CD4-positive, alpha-beta T cell treated with Interferon alpha-2 for 1 hour (primary cell): ENCODE measurements at places on chromosomes 7 and 10.

DNA sequence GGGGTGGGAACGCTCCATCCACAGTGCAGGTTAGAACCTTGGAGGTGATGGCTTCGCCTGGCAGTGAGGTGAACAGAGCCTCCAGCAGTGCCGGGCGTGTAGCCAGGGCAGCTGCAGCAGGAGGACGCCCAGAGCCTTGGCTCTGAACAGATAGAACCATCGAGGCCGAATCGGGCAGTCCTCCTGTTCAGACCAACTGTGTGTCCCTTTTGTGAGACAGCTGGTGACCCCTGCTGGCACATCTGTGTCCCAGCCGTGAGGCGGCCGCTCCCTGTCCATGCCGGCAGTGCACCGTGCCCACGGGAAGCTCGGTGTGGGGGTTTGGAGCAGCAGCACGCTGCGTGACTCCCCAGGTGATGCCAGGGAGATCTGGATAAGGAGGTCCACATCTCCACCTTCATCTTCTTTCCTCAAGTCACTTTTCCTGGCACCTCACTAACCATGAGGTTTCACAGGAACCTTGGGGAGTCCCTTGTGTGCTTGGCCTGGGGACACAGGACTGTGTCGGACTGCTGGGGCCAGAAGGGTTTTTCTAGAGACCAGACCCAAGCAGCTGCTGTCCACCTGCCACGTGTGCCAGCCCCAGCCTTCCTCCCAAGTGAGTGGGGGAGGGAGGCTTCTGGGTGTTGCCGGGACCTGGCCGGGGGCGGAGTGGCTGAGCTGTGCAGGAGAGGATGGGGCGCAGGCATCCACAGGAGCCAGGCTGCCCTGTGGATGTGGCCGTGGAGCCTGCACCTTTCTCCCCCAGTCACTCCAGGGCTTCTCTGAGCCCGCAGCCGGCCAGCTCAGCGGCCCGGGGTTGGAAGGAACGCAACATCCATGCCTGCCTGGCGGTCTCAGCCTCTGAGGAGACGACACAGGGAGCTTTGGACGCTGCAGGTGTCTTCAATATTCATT lies 69.4 kb downstream of the DNAJB6 start:
- no peak for DNase-seq

GRCh38 chr10:99123336-99123735 lies 112.3 kb downstream of the HPSE2 start:
- DNase-seq: no peak

DNA sequence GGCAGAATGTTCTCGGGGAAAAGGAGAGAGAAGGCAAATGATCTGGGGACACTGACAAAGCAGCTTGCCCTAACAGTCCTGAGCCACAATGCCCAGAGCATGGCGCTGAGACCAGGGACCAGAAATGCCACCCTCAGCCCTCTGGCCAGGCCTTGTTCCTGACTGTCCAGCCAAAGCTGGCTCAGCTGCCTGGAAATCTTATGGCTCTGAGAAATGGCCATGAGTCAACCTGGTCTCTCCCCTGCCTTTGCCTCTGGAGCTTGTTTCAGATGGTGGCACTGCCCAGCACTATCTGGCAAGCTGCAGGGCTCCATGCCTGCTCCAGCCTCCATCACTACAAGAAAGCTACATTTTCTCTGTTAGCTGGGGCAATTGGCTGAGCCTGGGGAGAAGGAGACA lies 90.5 kb upstream of the PLXNA4 start:
- DNase-seq: no peak

DNA sequence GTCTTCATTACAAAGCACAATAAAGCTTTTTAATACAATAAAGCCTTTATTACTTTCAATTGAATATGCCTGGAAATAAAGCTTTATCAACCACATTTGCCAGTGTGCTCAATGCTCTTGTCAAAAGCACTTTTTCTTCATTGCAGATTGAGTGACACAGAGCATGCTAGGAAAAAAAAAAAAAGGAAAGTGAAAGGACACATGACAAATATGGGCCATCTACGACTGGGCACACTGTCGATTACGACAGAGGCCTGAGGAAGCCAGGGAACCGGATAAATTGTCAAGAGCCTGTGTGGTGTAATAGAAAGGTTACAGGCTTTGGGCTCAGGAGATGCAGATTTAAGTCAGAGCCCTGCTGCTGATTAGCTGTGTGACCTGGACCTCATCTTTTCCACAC lies 84.8 kb upstream of the LRGUK start:
- no peak for DNase-seq

DNA sequence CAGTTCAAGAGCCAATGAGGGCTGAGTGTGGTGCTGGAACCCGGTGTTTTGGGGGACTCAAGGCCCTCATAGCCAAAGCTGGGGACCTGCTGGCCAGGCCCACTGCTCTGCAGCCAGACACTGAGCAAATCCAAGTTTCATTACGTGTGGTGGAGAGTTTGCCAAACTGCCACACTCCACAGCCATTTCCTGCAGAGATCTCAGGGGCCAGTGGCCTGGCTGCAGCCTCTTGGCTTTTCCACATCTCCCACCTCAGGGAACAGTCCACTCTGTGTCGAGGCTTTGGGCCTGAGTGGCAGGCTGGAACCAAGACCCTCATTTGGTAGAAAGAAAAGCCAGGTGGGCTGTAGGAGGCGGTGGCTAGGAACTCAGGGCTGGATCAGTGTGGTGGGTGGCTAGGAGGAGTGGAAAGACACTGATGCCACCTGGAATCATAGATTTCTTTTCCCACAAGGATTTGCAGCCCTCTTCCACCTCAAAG lies 3.2 kb downstream of the HOXA11 start:
- DNase-seq: no peak

DNA sequence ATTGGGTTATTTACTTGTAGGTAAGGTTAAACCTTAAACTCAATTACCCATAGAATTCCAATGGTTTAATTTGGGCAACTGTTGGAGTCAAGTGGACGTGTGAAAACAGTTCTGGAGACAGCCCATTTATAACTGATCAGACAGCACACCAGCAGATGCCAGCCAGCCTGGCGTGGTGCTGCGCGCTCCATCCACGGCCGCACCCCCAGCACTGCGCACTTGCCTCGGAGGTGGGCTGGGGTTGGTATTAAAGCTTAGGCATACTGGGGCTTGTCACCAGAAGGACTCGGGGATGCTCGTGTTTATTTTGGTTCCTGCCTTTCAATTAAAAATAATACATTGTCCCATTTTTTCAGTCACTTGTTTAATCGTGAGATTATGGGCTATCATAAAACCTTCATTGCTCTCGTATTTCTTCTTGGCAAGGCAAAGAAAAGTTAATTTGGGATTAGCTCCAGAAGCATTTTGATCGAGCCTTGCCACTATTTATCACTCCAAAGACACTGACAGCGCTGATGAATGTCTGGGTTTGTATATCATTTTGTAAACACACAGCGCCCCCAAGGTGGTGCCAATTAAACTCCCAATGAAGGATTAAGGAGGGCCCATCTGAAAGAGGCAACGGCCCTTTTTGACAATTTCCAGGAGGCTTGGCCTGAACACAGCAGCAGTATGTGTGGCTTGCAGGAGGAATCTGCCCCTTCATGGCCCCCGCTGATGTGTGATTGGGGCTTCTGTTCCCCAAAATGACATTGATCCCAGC lies 204.5 kb upstream of the CXCL12 start:
- no peak for DNase-seq
